ENCODE measurements at places on chromosomes 2 and 18.

GRCh38 chr18:33532978-33533377, 45.0 kb upstream of the ASXL3 start:
- no peak for DNase-seq

- DNase-seq, result no peak
These were observed 54.4 kb downstream of the AOX1 start for GRCh38 chr2:200640176-200640575.

- no peak for DNase-seq
These were observed 85.1 kb downstream of the CABLES1 start for GRCh38 chr18:23220355-23220754.

GRCh38 chr2:237280229-237280628, 133.7 kb downstream of the COL6A3 start:
- DNase-seq, result peak; percentile 78

DNA sequence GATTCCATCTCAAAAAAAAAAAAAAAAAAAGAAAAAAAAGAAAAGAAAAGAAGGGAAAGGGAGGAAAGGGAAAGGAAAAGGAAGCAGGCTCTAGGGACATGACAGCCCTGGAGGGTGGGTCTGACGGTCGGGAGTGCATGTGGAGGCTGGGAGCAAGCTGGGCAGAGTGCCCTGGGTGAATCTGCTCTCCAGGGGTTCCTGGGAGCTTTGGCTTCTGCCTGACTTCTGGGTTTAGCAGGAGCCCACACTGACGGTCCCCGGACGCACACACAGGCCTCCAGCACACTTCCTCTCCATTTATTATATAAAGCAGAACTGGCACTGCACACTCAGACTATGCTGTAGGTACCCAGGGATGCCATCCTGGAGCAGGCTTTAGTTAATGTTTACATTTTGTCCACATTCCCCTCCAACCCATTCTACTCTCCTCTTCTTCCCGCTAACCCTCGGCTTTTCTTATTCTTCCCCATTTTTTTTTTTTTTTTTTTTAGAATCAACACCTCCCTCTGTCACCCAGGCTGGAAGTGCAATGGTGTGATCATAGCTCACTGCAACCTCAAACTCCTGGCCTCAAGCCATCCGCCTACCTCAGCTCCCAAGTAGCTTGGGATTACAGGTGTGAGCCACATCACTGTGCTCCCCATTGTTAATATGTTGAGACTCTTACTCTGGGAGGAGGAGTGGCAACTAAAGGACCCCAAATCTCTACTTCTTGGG, 151.1 kb upstream of the SLC1A4 start:
- no peak for DNase-seq

DNA sequence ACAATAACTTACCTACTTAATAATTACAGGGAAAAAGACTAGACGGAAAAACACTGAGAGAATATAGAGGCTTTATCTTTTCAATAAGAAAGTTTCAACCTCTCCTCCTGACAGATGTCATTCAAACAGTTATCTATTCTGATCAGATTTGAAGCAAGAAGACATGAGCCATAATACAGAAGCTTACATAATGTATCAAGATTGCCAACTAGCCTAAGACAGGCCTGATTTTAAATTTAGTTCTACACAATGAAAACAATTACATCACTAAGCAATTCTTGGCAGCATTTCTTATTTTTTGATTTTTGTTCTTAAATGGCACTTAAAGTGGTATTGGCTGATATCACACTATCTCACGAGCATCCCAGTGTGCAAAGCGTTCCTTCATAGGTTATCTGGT, 41.6 kb downstream of the GPR155 start:
- no peak for DNase-seq

- DNase-seq, result no peak
These were observed 1.0 kb downstream of the ITGB6 start for GRCh38 chr2:160199053-160199452.

- DNase-seq, result no peak
These were observed 238.7 kb downstream of the ERBB4 start for GRCh38 chr2:212299943-212300342.

GRCh38 chr2:3679180-3679579, 21.2 kb downstream of the ALLC start:
- DNase-seq, result no peak

GRCh38 chr2:45982096-45982495, 315.1 kb upstream of the EPAS1 start:
- no peak for DNase-seq

DNA sequence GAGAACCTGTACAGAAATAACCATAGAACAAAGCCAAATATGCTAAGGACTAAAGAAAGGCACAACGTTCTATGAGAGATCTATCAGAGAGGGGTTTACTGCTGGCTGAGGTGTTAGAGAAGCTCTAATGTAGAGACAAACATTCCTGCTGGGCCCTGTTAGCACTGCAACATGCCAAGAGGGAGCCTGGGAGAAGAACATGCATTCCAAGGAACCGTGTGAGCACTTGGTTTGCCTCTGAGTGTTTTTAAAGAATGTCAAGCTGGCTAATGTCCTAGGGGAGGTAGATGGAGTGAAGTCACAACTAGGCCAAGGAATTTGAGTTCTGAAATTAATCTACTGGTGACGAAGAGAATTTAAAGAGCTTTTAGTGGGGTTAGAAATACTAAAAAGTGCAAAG, 384.3 kb upstream of the LYPD1 start:
- DNase-seq, result peak; percentile 25

GRCh38 chr18:45749918-45750689, 26.1 kb downstream of the SLC14A1 start:
- no peak for DNase-seq

DNA sequence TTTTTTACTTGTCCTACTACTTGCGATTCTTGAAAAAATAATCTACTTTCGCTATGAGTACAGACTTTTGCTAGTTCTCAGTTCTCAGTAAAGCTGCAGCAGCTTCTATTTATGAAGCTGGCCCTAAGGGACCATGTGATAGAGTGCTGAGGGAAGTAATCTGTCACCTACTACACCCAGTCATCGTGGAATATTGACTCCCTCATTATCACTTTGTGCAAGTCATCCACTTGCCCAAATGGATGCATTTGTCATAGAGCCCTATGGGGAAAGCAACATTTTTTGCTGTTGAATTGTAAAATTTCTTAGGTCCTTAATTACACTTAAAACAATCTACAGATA, 1919.8 kb downstream of the SUCLG1 start:
- DNase-seq, result no peak

DNA sequence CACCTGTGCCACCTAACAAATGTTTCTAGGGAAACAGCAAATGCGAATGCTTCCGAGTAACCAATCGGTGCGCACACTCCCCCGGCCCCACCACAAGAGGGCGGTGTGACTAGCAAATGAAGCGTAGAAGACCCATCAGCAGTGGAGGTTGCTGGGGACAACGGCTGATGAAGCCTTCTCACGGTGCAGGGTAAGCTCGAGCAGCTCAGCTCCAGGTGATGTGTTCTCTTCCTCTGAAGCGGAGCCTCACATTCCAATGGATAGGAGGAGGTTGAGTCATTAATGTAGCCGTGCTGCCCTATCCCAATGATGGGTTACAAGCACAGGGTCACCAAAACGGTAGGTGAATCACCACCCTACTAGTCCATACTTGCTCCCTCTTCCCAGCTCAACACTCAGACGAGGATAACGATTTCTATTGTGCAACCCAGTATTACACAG, 127.6 kb upstream of the TWIST2 start:
- peak; percentile 49 for DNase-seq

GRCh38 chr18:13871701-13872100, 43.6 kb downstream of the MC2R start:
- no peak for DNase-seq

DNA sequence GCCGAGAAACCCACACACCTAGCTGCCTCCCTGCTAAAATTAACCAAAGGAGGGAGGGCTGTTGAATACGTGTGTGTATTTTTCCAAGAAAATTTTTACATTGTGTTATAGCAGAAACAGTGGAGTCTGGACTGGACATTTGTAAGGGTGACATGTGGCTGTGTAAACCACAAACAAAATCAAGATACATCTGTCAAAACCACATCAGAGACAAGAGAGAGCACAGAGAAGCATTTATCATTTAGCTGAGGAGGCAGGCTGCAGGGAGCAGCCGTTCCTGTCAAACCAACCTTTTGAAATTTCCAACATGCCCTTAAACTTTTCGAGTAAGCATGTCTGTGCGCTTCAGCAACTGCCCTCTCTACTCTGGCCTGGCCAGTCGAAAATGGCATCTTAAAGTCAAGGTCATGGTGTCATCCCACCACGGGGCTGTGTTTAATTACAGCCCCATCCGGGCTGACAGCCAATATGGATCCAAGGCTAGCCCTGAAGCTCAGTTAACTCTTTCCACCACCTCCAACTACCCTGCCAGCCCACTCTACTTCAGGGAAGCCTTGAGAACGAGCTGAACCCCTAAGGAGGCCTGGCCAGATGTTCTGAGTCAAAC, 8.4 kb downstream of the BCL11A start:
- no peak for DNase-seq

GRCh38 chr2:164644036-164644700, 22.9 kb upstream of the GRB14 start:
- no peak for DNase-seq

GRCh38 chr2:62110415-62111025, 85.4 kb upstream of the B3GNT2 start:
- no peak for DNase-seq

Data from GM03348 (cell line).